ENCODE measurements at places on chromosomes 4 and X. TPM values are rescaled to one million over a fixed set of nuclear protein-coding genes. Genes with fewer than 3 reads are reported as not detected.

Gene SOX3
- total RNA-seq = not detected

Gene SPON2
- not detected for total RNA-seq

Gene IL1RAPL1
- 1.3 TPM for total RNA-seq

Gene DCX
- total RNA-seq = not detected

Gene FAM236D
- not detected for total RNA-seq

Gene PFKFB1
- 0.20 TPM for total RNA-seq

Gene GPR78
- not detected for total RNA-seq

Gene GAGE12J
- total RNA-seq = not detected

Gene CD40LG
- total RNA-seq = not detected

Gene PLXNB3
- total RNA-seq = 31.4 TPM

Gene USP27X
- total RNA-seq = 3.0 TPM

Gene AIMP1
- total RNA-seq = 42.4 TPM

Measured in endothelial cell of umbilical vein (primary cell).